ENCODE measurements at places on chromosomes 2 and 18.

DNA sequence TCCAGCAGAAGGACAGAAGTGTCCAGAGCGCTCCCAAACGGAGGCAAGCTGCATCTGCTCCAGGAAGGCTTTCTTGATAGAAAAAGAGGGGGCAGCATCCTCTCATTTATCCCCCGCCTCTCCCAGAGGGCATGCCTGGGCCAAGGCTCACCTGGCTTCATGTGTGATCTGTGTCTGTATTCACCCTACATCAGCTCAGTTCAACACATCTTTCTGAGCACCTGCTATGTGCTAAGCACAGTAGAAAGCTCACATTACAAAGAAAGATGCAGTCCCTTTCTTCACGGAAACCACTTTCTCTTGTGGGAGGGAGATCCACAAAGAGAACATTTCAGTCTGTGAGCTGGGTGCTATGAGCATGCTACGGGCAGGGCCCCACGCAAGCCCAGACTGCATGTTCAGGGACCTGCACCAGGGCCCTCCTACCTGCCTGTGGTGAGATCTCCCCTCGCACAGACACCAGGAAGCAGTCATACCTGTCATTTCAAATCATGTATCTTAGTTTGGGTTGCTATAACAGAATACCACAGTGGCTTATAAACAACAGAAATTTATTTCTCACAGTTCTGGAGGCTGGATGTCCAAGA lies 90.7 kb downstream of the PDCL3 start:
- DNase-seq: no peak

GRCh38 chr2:61045999-61046398 lies 19.7 kb upstream of the SANBR start:
- no peak for DNase-seq

- no peak for DNase-seq
Measured at GRCh38 chr2:216285701-216286100, 86.6 kb downstream of the MARCHF4 start.

DNA sequence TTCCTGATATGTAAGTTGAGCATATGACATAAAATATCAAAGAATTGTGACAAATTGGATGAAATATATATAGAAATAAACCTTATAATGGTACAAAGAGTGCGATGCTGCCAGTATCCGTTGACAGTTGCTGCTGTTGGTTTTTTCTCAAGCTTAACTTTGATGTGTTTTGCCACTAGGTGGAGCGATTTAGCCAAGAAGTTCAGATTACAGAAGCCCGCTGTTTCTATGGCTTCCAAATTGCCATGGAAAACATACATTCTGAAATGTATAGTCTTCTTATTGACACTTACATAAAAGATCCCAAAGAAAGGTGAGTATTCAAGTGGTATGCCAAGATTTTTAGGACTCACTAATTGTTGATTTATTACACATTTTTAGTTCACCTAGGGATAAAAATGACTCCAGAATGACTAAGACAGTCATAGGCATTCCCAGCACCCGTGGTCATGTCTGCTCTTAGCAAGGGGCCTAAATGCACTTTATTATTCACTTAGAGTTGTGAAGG lies 2.1 kb downstream of the RRM2 start:
- DNase-seq: peak; percentile 79

DNA sequence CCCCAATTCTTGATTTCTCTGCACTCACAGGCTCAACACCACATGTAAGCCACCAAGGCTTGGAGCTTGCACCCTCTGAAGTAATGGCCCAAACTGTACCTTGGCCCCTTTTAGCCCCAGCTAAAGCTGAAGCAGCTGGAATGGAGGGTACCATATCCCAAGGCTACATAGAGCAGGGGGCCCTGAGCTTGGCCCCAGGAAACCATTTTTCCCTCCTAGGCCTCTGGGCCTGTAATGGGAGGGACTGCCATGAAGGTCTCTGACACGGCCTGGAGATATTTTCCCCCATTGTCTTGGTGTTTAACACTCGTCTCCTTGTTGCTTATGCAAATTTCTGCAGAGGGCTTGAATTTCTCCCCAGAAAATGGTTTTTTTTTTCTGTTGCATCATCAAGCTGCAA lies 69.7 kb downstream of the SKA1 start:
- no peak for DNase-seq

DNA sequence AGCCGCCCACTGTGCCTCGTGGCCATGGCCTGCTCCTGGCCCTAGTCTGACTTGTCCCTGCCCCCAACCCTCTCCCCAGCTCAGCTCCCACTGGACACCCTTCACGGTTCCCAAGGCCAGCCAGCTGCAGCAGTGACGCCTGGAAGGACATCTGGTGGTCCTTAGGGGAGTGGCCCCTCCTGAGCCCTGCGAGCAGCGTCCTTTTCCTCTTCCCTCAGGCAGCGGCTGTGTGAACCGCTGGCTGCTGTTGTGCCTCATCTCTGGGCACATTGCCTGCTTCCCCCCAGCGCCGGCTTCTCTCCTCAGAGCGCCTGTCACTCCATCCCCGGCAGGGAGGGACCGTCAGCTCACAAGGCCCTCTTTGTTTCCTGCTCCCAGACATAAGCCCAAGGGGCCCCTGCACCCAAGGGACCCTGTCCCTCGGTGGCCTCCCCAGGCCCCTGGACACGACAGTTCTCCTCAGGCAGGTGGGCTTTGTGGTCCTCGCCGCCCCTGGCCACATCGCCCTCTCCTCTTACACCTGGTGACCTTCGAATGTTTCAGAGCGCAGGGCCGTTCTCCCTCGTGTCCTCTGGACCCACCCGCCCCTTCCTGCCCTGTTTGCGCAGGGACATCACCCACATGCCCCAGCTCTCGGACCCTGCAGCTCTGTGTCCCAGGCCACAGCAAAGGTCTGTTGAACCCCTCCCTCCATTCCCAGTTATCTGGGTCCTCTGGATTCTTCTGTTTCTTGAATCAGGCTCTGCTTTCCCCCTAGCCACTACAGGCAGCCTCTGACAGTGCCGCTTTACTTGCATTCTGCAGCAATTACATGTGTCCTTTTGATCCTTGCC lies 35.8 kb downstream of the ANO7 start:
- DNase-seq: no peak
